Hippocampal formation (tissue), 2 donors: ENCODE measurements at places on chromosomes 3 and 15.

DNA sequence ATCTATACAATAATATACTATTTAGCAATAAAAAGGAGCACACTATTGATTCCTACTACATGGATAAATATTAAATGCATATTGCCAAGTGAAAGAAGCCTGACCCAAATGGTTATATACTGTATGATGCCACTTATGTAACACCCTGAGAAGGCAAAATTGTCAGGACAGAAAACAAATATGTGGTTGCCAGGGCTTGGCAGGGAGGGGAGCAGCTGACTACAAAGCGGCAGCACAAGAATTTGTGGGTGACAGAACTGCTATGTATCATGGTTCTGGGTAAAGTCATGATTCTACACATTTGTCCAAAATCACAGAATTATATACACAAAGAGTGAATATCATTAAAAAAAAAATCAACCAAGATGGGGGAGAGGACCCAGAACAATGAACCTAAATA lies 22.5 kb downstream of the TBC1D2B start:
- DNase-seq: no peak

GRCh38 chr3:129567176-129567705 lies 24.3 kb downstream of the H1-8 start:
- no peak for DNase-seq

DNA sequence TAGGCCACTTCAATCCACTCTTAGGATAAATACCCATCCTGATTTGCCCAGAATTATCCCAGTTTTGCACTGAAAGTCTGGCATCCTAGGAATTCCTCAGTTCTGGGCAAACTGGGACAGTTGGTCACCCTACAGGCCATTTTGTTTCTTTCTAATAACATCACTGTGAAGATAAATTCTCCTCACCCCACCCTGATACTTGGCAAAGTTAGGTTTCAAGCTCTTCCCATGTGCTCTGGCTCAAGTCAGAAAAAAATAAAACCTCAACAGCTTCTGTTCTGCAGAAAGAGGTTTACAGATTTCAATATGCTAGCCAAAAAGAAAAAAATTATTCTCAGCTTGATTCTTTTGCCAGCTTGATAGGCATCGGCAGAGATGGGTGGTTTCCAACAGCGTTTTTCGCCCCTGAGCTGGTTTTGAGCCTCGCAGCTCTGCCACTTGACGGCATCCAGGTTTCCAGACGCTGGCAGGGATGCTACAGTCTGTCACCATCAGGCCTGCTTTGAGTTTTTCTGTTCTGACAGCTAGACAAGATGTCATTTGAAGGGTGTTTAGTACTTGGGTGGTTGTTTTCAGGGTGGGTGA lies 171.4 kb downstream of the SSR3 start:
- no peak for DNase-seq

GRCh38 chr3:190455828-190456227 lies 6.1 kb upstream of the TMEM207 start:
- DNase-seq: no peak

DNA sequence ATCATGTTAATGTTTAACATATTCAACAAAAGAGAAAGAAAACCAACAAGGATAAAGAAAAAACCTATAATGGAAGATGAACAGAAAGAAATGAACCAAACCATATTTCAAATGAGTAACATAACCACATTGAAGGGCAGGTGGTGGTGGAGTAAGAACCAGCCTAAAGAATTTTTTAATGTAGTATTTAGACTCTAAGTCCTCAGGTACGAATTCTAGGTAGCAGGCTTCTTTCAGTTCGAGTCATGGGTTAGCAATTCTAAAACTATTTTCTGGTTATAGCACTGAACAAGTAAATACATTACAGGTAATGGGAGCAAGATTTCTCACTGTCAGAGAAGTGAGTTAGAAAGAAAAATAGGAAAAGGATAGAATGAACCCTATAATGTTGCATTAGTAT lies 24.4 kb downstream of the DCBLD2 start:
- no peak for DNase-seq

DNA sequence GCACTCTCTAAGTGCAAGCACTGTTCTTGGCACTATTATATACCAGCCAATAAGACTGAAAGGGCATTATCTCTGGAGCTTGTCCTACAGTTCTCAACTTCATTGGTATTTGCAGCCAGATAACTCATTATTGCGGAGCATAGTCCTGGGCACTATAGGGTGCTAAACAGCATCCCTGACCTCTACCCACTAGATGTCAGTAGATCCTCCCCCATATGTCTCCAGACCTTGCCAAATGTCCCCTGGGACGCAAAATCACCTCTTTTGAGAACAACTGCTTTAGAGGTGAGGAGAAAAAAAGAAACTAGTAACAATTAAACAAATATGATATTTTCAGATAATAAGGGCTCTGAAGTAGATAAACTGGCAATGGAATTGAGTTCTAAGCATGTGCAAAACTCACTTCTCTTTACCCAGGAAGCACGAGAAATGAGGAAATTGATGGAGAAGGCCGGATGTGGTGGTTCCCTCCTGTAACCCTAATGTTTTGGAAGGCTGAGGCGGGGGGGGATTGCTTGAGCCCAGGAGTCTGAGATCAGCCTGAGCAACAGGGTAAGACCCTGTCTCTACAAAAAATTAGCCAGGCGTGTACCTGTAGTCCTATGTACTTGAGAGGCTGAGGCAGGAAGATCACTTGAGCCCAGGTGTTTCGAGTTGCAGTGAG lies 61.4 kb downstream of the FRMD4B start:
- no peak for DNase-seq

- no peak for DNase-seq
Measured at GRCh38 chr15:96349034-96349856, 18.7 kb downstream of the NR2F2 start.

- no peak for DNase-seq
Measured at GRCh38 chr3:176789281-176789705, 408.0 kb downstream of the TBL1XR1 start.

DNA sequence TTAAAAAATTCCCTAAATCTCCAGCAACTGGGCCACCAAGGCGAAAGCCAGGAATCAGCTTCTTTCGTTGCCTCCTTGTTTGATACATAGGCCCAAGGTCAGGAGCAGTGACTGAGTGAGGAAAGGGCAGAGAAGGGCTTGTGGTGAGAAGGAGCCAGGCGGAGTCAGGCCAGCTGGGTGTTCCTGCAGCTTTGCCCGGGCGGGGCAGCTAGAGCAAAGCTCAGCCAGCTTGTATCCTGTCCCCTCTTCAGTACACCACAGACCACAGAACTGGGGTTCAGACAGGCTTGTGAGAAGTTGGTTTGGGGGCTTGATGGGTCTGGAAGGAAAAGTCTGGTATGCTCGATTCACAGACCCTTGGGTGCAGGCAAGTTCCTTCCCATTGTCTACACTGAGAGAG lies 52.6 kb downstream of the CCK start:
- DNase-seq: no peak

- DNase-seq: no peak
Measured at GRCh38 chr15:75446151-75446550, 5.3 kb downstream of the SIN3A start.

DNA sequence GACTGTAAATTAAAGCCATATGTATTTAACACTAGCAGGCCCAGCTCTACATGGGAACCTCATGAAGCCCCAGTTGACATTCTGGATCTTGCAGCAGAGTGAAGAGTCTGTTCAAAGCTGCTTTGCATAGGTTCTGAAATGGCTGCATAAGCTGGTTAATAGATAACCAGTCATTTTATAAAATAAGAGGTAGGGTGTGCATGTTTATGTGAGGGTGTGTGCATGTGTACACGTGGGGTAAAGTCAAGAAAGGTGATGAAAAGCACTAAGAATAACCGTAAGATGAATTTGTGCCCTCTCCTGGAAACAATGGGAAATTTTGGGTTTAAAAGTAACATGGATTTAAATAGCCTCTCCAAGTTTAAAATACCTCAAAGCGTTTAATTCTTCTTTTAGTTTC lies 33.0 kb downstream of the PAQR9 start:
- no peak for DNase-seq

GRCh38 chr3:46463120-46463867 lies 1.4 kb downstream of the LTF start:
- no peak for DNase-seq

- DNase-seq: no peak
Measured at GRCh38 chr15:77693576-77693975, 60.9 kb upstream of the LINGO1 start.

DNA sequence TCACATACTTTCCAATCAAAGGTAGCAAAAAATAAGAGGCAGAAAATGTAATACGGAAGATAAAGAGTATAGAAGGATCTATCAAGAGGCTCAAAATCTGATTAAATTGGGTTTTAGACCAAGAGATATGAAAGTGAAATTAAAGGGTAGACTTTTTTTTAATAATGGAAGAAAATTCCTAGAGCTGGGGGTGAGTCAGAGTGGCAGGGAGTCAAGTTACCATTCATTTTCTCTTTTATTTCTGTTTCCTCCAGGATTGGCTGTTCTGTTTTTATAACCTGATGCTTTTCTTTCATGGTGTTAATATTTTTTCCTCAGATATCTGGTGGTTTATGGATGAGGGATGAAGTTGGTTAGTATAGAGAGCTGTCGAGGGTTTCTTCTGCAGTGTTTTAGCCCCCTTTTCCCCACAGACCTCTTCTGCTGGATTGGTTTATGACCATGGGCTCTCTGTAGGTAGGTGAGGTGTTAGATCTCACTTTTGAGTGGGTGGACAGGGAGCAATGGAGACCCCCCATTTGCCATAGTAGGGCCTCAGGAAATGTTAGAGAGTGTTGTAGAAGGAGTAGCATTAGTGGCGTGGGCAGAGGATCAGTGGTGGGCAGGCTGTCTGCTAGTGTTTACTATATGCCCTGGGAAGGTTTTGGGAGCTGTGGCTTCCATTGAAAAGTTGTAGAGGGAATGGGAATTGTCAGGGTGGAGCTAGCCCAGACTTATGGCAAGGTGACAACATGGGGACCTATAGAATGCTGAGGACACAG lies 201.6 kb upstream of the GOLGA6L4 start:
- no peak for DNase-seq

DNA sequence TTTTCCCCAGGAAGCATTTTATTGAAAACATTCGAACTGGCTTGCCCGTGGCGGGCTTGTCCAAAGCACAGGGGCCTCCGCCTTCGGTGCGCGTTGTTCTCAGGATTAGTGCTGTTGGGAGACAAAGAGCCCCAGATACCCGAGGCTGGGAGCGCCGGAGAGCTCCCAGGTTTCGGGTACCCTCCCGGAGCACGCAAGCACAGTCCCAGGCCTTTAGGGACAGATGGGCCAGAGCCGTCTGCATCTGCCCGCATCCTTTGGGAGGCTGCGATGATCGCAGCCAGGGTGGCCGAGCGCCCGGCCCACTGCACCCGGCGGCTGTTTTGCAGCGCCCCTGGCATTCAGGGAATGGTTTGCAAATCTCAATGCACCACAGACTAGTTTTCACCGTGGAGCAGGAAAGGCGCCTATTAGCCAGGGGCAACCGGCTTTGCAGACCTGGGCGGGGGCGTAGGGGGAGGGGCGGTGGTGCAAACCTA lies 5.0 kb upstream of the FEZF2 start:
- no peak for DNase-seq

DNA sequence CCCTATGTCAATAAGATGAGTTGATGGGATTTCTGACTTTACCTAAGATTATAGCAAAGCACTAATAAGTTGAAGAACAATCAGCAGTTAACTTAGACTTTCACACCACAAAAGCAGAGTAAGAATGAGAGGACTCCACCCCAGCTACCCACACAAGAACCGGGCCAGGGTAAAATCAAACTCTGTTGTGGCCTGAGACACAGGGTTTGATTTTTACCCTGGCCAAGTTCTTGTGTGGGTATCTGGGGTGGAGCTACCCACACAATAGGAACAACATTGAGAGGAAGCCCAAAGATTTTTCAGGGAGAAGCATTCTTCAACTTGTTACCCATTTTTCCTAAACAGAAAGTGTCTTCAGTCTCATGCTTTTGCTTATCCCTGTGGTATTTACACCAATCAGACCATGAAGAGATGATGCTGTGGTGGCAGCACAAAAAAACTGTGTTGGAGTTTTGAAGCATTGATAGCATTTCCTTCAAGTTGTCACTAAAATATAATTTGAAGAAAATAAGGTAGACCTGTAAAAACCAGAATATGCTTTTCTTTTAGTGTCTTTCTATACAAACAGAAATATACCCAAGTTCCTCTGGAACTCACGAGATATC lies 25.6 kb downstream of the CPOX start:
- no peak for DNase-seq

- no peak for DNase-seq
Measured at GRCh38 chr3:107868449-107868848, 222.4 kb downstream of the CD47 start.

DNA sequence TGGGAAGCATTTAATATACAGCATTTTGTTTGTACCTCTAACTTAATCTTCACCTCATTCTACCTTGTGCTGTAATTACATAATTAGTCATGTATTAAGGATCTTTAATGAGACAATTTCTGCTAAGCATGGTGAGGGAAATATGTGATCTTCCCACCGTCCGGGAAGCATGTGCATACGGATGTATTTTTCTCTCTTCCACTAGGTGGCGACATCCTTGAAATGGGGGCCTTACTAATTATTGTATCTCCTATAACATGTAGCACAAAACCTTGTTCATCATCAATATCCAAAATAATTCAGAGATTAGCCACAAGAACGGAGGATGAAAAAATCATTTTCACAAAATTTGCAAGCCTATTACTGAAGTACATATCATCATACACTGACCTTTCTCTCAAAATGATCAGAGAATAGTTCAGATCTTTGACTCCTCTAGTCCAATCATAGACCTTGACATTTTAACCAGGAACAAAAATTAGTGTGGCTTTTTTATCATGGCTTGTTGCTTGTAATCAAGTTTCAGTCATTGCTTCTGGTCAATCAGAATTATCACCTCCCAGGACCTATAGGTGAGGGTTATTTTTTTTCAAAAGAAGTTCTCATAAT lies 148.9 kb upstream of the GBE1 start:
- DNase-seq: peak; percentile 13

GRCh38 chr3:149332227-149332765 lies 1.1 kb downstream of the TM4SF18 start:
- DNase-seq: no peak

DNA sequence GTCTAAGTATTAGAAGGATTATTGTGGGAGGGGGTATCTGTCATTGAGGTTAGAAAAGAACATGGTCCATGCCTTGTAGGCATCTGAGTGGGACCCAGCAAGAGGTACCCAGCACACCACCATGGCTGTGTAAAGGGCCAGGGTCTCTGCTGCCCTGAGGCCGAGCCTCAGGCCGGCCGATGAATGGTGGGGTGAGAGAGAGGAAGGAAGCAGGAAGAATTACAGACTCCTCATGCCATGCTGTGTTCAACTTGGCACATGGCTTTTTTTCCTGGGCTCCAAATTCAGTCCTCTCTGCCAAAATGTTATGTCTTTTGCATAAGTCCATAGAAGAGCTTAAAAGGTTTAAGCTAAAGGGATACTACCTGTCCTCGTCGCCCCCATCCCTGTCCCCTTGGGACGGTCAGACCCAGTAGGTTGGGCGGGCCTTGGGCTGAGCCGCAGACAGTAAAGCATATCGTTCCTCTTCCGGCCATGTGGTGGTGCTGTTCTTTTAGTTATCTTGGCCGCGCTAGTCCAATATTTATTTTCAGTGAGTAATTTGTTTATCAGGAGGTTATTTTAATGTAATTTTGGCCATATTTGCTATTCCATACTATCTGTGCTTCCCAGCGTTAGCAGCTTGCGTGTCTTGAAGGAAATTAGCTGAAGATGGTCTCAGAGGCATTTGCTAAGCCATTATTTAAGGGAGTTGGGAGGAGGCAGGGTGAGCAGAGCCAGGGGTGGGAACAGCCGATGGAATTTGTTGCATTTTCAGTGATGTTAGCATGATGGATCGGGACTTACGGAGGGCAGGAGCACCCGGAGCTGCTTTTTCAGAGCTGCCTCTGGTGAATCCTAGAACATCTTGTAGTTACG lies 152.4 kb downstream of the AGBL1 start:
- DNase-seq: peak; percentile 24

GRCh38 chr15:74326746-74327145 lies 40.7 kb downstream of the CYP11A1 start:
- no peak for DNase-seq
